ENCODE measurements at places on chromosomes 11 and 22. TPM values are rescaled to one million over a fixed set of nuclear protein-coding genes. Genes with fewer than 3 reads are reported as not detected.
A peak's percentile ranks its signal among the peaks of the same experiment; 100 is the strongest.

DNA sequence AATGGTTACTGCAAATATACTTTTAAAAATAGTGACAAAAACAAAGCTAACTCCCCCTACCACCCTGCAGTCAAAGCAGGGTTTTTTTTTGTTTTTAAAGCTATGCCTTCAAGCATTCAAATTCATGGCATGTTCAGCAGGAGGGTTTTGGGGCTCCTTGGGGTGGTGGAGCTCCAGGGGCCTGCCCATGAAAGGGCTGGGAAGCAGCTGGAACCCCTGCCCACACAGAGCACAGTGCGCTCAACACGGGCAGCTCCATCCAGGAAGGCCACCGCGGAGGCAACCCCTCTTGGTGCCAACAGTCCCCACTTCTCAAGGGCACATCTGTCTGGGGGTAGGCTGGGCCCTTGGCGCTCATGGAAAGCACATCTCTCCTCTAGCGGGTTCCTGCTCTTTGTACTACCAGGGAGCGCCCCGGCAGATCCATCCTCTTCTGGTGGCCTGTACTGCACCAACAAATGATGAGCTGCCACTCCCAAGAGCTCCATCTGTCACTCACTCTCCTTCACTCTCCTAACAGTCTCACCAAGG is 16.6 kb upstream of the PHLDA2 start:
- DNase-seq, result no peak

GRCh38 chr11:117187428-117187798 is 8.9 kb downstream of the SIDT2 start:
- DNase-seq, result peak; percentile 23

DNA sequence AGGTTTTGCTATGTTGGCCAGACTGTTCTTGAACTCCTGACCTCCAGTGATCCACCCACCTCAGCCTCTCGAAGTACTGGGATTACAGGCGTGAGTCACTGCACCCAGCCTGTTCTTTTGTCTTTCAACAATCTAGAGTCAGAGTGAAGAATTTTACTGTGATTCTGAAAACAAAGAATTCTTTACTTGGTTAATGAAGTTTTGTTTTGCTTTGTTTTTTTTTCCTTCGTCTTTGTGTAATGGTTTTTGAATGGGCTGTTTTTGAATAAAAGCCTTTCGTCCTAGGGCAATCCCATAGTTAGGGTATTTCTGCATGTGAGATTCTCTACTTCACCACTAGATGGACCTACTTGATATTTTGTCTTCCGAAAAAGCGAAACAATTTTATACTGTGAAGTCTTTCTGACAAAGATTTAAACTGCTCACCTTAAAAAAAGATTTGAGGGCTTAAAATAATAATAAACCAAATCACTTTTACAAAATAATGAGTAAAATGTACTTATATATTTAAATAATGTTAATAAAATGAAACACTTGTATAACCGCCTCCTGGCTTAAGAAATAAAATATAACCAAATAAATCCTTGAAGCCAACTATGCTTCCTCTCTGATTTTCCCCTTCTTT is 43.4 kb upstream of the SC5D start:
- no peak for DNase-seq

DNA sequence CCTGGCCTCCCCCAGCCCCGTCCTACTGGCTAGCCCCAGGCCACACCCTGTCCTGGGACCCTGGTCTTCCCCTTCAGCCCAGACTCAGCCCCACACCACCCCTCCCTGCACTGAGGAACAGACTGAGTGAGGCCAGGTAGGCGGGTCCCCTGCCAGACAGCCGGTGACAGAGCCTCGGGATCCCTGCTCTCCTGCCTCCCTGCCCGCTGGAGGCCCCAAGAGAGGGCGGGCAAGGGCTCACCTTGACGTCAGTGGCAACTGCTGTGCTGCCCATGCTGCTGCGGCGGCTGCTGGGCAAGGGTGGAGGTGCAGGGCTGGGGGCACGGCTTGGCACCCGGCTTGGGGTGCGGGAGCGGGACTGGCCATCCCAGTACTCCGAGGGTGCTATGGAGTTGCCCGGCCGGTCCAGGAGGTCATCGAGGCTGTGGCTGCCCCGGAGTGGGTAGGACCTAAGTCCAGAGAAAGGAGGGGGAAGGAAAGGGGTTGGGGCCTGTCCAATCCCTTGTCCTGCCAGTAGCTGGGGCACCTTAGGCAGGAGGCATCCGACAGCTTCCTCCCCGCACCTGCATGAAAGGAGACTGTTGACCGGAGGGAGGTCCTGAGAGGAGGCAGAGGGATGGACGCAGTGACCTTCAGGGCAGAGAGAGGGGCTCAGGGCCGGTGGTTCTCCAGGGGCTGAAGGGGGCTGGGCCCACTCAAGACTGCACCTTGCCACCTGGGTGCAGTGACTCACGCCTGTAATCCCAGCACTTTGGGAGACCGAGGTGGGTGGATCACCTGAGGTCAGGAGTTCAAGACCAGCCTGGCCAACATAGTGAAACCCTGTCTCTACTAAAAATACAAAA is 2.2 kb upstream of the SLC16A8 start:
- DNase-seq, result no peak

DNA sequence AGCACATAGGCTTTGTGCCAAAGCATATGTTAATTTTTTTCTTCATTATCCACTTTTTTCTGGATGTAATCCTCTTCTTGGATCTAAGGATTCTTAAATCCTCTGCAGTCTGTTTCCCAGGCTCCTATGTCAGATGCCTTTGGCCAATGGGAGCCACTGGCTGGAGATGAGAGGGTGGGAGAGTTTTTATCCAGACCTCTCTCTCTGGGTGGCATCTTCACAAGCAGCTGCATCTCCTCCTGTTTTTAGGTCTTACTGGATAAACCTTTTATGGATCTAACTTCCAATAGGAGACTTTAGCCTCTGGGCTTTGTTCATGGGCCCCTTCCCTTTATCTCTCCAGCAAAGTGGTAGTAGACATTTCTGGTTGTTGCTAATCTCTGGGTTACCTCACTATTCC is 22.4 kb upstream of the MPPED2 start:
- DNase-seq, result no peak

DNA sequence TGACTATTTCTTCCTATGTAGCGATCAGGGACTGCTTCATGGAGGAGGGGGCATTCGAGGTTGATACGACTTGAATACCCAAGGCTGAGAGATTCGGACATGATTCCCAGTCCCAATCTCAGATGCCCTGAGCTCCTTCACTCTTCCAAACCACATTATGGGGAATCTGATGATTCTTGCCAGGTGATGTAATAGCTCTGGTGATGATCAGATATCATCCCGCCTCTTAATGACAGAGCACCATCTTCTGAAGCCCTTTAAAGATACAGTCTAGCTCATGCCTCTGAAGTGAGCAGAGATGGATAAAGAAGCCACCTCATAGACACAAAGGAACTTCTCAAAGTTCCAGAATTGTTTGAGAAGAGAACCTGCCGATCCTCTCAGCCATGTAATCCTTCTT is 8.9 kb upstream of the CLMP start:
- DNase-seq, result no peak

GRCh38 chr11:78914503-78914902 is 339.8 kb upstream of the NARS2 start:
- DNase-seq, result no peak

The UNC93B1 gene
- 47.5 TPM for total RNA-seq

The SCGB1D2 gene
- not detected for total RNA-seq

The MMP8 gene
- total RNA-seq, result not detected

The ROM1 gene
- 2.7 TPM for total RNA-seq

The GRM5 gene
- not detected for total RNA-seq

All from mucosa of descending colon (tissue), 3 donors.